K562 (cell line): ENCODE measurements at places on chromosomes 13 and 19. TPM values are rescaled to one million over a fixed set of nuclear protein-coding genes. Genes with fewer than 3 reads are reported as not detected.

DNA sequence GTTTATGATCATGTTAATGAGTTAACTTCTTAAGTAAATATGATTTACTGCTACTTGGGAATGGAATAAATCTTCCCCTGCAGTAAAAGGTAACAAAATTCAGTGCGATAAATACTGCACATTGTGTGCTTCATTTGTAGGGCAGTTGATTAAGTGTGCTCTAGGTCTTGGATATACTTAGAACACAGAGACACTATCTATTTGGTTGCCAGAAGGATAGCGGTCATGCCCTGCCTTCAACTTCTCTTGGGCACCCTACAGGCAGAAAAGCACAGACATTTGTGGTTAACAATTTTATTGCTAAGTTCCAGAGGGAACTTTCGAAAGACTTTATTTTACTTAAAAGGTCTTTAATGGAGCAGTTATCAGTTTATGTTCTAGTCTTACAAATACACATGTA, 605.8 kb downstream of the PCDH9 start:
- no peaks in the 10 kb centered on the region for H3K36me3 ChIP-seq
- DNase-seq = no peak
- no peak overlapping the region for H3K4me3 ChIP-seq

CBLC gene
- total RNA-seq = not detected in 2 replicates

RNF225 gene
- 0.31 and 0.33 TPM in 2 replicates for total RNA-seq

SHD gene
- 0.38 and 0.62 TPM in 2 replicates for total RNA-seq

UHRF1 gene
- 91.4 and 101 TPM in 2 replicates for total RNA-seq

- H3K4me3 ChIP-seq = no peak overlapping the region
- H3K4me1 ChIP-seq = no peaks in the 10 kb centered on the region
- no peak for DNase-seq
- H3K27me3 ChIP-seq = no peaks in the 10 kb centered on the region
These were observed 101.4 kb downstream of the TUBGCP3 start for GRCh38 chr13:112486386-112487126.

- H3K36me3 ChIP-seq = no peaks in the 10 kb centered on the region
- H3K4me1 ChIP-seq = peaks cover 9% of the 10 kb centered on the region
- H3K4me3 ChIP-seq = no peak overlapping the region
- H3K27ac ChIP-seq = no peak overlapping the region
These were observed 233.9 kb downstream of the KCNRG start for GRCh38 chr13:50249144-50249521.

GRCh38 chr19:40510526-40511115, 43.8 kb downstream of the SPTBN4 start:
- no peak overlapping the region for H3K27ac ChIP-seq
- no peak overlapping the region for H3K4me3 ChIP-seq
- DNase-seq = no peak
- H3K27me3 ChIP-seq = peaks cover 8% of the 10 kb centered on the region
- H3K4me1 ChIP-seq = peaks cover 16% of the 10 kb centered on the region

CRLF1 gene
- 3.3 and 5.6 TPM in 2 replicates for total RNA-seq

- no peak for DNase-seq
- no peaks in the 10 kb centered on the region for H3K4me1 ChIP-seq
- H3K27me3 ChIP-seq = no peaks in the 10 kb centered on the region
- H3K4me3 ChIP-seq = no peak overlapping the region
- no peaks in the 10 kb centered on the region for H3K36me3 ChIP-seq
- no peak overlapping the region for H3K27ac ChIP-seq
These were observed 9.3 kb upstream of the PSPC1 start for GRCh38 chr13:19791953-19792537.

GRCh38 chr13:90594681-90595080, 752.8 kb upstream of the MIR17HG start:
- H3K27ac ChIP-seq = no peak overlapping the region
- H3K4me3 ChIP-seq = no peak overlapping the region
- H3K27me3 ChIP-seq = no peaks in the 10 kb centered on the region
- no peak for DNase-seq
- H3K36me3 ChIP-seq = no peaks in the 10 kb centered on the region
